ENCODE measurements at places on chromosomes 11 and 22. TPM values are rescaled to one million over a fixed set of nuclear protein-coding genes. Genes with fewer than 3 reads are reported as not detected.

- DNase-seq = peak; percentile 36
Observed at GRCh38 chr11:119029340-119030028, 1.2 kb downstream of the SLC37A4 start.

- no peak for DNase-seq
Observed at GRCh38 chr22:45314786-45315185, 5.1 kb downstream of the FAM118A start.

- no peak for DNase-seq
Observed at GRCh38 chr22:19419464-19420178, 11.9 kb downstream of the HIRA start.

DNA sequence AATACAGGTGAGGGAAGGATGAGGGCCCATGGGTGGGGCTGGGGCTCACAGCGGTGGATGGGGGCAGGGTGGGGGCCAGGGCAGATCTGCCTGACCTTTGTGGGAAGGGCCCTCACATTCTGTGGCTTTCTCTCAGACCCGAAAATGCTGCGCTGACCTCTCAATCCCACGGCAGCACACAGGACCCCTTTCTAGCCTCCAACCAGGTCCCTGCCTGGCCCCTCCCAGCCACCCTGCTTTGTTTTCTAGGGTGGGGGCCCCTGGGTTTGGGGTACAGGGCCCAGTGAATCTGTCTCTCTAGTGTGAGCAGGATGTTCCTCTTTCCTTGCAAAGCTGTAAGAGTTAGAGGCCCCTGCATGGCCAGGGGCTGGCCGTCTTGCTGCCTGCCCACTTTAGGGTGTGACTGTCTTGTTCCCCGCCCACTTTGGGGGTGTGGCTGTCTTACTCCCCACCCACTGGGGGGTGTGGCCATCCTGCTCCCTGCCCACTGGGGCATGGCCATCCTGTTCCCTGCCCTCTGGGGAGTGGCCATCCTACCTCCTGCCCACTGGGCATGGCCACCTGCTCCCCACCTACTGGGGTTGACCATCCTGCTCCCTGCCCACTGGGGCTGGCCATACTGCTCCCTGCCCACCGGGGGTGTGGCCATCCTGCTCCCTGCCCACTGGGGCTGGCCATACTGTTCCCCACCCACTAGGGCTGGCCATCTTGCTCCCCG is 11.5 kb downstream of the PARVG start:
- no peak for DNase-seq

DNA sequence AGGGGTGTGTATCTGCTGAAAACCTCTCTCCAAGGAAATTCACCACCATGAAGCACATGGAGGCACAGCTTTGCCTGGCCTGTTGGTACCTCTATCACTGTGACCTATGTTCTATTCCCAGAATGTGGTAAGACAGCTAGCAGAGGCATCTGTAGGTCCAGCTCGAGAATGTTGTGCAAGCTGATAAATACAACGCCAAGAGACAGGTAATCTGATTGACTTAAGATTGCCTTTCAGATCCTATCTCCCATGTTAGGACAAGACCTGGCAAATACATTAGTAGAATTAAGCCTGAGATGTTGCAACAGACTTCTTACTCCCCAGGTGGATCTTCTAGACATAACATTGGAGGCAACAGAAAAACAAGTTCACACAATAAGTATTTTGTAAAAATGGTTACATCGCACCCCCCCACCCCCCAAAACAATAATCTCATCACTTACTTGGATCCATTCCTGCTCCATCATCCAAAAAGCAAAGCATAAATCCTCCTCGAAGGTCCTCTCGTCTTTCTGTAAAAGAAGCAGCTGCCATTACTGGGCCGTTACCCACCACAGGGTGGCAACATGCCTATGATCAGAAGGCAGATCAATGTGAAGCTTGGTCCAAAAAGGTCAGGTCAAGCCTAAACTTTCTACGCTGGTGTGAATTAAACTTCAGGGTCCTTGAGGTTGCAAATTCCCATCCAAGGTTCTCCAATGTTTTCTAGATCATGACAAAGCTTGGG is 18.5 kb downstream of the MORC2 start:
- DNase-seq = no peak

DNA sequence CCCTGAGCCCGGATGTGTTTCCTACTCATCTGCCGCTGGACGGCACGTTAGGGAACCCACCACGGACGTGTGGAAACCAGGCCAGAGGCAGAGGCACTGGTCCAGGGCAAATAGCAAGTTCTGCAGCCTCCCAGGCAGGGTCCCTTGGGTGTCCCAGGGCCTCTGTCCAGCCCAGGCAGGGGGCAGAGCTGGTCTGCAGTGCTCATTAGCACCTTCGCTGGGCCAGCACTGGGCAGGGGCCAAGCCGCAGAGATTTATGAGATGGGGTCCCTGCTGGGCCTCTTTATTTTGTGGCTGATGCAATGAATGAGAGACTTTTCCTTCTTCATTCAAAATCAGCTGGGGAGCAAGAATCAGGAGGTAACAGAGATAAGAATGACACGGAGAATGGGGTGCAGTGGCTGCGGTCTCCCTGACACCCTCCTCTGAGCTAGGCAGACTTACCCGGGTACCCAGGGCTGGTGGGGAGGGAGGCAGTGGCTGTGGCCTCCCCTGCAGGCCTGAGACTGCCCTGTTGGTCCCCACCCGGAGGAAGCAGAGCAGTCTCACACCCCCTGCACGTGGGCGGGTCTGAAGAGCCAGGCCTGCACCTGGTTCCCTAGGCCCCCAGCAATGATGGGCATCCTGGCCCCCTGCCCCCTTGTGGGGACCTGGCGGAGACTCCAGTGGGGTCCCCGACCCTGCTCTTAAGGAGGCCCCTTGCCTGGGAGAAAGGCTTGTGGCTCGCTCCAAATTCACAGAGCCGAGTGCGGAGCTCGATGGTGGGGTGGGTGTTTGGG is 14.0 kb upstream of the PARVG start:
- DNase-seq = no peak

DNA sequence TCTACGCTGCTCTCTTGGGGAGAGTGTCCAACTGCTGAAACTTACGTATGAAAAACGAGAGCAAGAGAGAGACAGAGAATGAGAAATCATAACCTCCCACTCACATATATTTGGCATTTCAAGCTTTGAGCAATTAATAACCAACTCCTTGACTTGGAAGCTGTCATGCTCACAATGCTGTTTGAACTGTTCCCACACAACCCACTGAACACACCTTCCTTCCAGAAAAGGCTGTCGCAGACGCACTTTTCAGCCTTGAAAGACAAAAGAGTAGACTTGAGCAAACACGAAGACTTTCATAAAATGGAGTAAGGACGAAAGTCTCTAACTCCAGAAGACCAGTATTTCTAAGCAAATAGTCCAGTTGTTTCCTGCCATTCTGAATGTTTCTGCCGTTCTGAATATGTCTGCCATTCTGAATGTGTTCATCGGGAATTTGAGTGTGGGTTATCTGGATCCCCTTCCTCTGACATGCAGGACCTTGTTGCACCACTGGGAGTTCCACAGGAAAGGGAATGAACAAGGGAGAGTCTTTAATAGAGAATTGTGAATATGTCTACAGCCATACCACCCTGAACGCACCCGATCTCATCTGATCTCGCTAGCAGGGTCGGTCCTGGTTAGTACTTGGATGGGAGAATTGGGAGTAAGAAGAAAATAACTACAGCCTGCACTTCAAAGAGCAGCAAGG is 86.2 kb upstream of the BARX2 start:
- DNase-seq = no peak

DNA sequence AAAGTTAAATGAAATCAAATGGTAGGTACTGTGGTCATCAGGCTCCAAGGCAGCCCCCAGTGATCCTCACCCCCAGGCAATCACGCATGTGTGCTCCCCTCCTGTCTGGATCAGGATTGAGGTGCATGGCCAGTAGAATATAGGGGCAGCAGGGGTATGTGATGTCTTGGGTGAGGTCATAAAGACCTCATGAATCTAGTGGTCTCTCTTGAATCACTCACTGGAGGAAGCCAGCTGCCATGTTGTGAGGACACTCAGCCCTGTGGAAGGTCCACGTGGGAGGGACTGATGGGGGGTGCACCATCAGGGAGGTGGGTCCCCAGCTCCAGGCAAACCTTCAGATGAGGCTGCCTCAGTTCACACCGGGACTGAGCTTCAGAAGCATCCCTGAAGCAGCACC is 6.8 kb upstream of the IL17REL start:
- DNase-seq = no peak

- DNase-seq = no peak
Observed at GRCh38 chr11:94302776-94303175, 1.6 kb upstream of the IZUMO1R start.

- DNase-seq = no peak
Observed at GRCh38 chr11:12285811-12286222, 91.6 kb upstream of the PARVA start.

GRCh38 chr22:24333301-24333700 is 62.7 kb downstream of the SPECC1L start:
- DNase-seq = no peak

DNA sequence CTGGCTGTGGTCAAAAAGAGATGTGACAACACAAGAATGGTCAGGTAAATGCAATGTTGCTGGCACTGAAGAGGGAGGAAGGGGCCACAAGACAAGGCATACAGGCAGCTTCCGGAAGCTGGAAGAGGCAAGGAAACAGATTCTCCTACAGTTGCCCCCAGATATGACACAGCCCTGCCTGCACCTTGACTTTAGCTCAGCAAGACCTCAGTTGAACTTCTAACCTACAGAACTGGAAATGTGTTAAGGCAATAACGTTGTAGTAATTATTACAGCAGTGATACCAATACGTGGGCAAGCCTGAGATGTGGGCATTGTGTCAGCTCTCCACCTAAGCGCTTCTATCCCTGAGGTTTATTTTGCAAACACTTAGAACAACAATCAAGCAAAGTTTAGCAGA is 4.2 kb upstream of the KIAA0930 start:
- DNase-seq = no peak

DNA sequence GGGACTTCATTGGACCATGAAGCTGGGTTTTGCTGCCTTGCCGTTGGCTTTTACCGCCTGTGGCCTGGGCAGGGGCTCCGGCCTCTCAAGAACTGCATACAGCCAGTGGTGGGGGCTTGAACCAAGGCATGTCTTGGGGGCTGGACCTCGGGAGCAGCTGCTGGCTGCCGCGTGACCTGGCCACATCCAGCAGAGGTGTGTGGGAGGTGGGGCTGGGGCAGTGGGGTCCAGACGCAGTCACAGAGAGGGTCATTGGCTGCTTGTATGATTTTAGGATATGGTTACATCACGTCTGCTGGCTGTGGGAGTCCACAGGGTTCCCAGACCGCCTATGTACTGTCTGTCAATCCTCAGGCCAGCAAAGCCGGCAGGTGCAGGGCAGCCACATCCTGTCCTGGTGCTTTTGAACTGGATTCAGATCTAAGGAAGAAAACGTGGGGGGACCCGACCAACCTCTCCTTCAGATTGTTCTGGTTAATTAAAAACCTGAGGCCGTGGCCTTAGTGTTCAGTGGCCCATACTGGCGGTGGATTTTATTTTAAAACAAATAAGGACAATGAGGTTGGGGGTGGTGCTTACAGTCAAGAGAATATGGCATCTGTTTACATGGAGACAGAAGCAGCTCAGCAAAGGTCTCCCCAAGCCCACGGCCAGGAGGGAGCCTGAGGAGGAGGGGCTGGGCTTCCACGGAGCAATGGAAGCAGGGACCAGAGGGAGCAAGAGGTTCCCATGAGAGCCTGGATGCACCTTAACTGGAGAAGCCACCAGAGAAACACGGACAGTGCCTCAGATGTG is 426.0 kb downstream of the TBC1D22A start:
- no peak for DNase-seq

- no peak for DNase-seq
Observed at GRCh38 chr11:27055065-27055682, 14.6 kb downstream of the BBOX1 start.

DNA sequence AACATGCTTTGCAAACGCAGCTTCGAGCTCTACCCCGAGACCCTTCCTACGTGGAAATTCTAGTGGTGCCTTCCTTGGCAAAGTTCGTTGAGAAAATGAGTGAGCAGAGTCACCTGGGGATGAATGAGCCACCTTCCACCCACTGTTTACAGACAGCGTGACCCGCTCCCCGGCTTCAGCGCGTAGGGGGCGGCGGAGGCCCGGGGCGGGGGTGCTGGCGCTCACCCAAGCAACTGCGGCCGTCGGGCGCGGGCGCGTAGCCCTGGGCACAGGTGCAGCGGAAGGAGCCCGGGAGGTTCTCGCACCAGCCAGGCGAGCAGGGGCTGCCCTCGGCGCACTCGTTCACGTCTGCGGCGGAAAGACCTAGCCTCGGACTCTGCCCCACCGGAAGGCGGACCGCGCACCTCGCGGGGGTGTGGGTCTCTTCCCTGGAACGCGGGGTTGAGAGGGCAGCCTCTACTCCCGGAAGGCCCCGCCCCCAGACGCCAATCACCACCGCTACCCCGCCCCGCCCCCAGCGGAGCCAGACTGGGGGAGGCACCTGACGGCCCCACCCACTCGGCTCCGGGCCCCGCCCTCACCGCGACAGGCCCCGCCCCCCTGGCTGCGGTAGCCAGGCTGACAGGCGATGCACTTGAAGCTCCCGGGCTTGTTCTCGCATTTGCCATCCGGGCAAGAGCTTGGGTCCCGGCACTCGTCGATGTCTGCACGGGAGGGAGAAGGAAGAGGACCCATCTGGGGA is 11.8 kb downstream of the LTBP3 start:
- peak; percentile 65 for DNase-seq

DNA sequence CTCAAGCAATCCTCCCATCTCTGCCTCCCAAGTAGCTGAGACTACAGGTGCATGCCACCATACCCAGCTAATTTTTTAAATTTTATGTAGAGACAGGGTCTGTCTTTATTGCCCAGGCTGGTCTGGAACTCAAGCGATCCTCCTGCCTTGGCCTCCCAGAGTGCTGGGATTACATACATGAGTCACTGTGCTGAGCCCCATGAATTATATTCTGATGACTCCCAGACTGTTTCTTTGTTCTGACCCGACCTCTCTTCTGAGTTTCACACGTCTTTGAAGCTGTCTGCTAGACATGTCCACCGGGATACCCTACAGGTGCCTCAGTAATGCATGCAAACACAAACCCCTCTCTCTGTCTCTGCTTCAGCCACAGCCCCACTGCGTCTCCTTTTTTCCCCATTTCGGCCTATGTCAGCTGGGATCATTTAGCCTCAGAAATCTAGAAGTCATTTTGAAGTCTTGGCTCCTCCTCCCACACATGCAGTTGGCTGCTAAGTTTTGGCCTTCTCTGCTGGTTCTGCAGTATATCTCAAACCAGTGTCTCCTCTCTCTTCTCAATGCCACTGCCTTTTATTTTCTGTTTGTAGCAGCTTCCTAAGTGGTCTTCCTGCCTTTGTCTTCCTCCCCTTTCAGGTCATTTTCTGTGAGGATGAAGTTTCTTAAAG is 4.8 kb downstream of the VPS26B start:
- DNase-seq = no peak

- no peak for DNase-seq
Observed at GRCh38 chr22:21606775-21607174, 23.0 kb downstream of the YDJC start.

- DNase-seq = no peak
Observed at GRCh38 chr11:20025332-20025840, 134.9 kb downstream of the DBX1 start.

DNA sequence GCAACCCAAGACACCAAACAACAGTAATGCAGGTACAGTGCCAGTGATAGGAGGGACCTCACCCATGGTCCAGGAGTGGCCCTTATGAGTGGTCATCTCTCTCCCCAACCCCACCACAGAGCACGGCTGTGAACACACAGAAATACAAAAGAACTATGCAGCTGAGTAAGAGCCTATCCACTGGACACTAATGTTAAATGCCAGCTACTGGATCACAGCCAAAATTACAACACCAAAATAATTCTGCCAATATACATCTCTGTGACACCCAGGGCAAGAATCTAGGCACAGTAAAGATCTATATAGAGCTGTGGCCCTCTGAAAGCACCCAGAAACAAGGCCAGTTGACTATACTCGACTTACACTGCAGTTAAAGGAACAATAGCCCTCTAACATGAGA is 22.8 kb upstream of the GPR83 start:
- DNase-seq = no peak

Gene VSIG10L2
- 0.43 TPM for total RNA-seq

Gene PRMT3
- total RNA-seq = 12.3 TPM

Gene SAA4
- total RNA-seq = 3.8 TPM
